CD14-positive monocyte (primary cell): ENCODE measurements at places on chromosomes 2 and 18.

DNA sequence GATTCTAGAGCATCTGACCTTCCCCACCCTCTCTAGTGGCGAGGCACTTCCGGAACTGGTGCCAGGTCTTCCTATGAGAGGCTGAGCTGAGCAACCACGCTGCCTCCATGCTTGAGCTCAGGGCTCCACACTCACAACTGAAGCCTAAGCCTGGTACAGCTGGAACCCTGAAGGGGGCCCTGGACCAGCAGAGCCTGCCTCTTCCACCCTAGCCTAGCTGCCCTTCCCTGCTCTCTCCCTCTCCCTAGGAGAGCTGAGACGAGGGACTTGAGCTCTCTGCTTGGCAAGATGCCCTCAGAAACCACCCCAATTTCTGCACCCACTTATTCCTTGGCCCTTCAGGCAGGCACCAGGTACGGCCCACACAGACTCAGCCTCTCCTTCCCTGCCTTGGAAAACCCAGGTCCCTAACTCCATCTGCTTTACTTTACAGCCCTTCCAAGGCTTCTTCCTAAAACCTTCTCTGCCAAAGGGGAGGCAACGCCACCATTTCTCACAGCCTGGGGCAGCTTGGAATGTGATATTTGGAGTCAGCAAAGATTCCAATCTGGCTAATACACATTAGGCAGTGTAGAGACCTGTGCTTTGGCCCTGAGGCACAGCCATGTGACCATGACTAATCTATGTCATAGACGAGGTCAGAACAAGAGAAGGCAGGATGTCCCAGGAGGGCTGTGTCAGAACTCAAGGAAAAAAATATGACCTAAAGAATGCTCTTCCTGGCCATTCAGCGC, 18.8 kb downstream of the COX7A2L start:
- no peak for DNase-seq

GRCh38 chr2:25044011-25044410, 2.1 kb downstream of the EFR3B start:
- no peak for DNase-seq

DNA sequence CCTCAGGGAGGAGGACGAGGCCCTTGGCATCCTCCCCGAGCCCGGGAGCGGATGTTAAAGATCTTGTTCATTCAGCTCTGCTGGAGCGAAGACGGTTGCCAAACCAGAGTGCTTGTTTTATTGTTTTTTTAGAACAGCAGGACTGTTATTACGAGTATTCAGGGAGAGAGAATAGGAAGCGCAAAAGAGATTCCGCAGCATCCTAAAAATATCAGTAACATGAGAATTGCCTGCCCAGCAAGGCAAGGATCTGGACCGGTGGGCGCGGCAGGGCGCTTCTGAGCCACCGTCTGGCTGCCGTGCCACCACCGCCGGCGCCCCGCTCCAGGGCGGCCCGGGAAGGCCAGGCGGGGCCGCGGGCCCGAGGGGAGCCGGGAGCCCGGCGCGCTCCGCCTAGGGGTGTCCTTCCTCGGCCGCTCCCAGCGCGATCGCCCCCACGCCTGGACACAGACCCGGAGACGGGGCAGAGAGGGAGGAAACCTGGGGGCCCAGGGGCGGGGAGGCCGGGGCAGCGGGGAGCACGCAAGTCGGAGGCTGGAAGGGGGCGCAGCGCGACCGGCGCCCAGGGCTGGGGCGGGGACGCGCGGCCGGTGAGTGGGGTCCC, 843 bp downstream of the CYS1 start:
- no peak for DNase-seq

- DNase-seq, result no peak
Measured at GRCh38 chr2:1339388-1340140, 73.7 kb upstream of the TPO start.

DNA sequence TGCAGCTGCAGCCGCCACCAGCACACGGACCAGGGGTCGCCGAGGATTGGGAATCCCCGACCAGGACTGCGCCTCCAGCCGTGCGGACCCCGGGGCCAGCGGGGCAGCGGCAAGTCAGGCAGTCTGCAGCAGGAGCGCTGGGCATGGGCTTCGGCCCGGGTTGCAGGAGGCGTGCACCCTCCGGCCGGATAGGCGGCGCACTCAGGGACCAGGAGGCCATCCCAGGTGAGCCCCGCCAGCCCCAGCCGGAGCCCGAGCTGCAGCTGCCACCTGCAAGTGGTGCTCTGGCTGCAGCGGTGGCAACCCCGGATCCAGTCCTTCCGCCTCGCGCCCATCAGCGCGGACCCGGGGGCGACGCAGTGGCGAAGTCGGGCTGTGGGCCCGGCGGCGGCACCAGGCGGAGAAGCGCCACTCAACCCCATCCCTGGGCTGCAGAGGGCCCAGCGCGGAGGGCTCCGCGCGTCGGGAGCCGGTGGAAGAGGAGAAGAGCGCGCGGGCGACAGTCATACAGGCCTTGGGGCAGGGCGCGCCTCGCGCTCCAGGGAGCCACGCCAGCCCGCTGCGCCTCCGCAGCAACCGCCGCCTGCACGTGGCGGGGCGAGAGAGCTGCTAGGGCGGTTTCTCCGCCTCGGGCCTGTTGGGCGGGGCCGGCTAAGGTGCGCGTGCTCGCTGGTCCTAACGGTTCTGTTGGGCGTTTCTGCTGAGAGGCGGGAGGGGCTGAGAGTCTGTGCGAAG, 73.8 kb downstream of the RPIA start:
- no peak for DNase-seq

GRCh38 chr2:138327967-138328366, 173.6 kb upstream of the SPOPL start:
- DNase-seq, result no peak

DNA sequence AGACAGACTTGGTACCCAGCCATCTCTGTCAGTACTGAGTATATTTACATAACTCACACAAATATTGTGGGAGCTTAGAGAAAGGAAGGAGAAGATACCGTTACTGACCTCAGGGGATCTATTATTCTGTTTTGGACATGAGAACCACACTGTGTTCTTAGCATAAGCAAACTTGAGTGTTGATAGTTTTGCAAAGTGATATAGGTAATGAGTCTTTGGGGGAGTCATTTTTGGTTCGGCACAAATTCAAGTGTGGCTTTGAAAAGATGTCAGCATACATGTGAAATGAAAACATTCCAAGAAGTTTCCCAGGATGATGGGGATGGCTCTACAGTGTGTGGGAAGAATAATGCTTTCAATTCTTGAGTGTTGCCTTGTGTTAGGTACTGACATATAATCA, 24.1 kb downstream of the SMARCAL1 start:
- no peak for DNase-seq

DNA sequence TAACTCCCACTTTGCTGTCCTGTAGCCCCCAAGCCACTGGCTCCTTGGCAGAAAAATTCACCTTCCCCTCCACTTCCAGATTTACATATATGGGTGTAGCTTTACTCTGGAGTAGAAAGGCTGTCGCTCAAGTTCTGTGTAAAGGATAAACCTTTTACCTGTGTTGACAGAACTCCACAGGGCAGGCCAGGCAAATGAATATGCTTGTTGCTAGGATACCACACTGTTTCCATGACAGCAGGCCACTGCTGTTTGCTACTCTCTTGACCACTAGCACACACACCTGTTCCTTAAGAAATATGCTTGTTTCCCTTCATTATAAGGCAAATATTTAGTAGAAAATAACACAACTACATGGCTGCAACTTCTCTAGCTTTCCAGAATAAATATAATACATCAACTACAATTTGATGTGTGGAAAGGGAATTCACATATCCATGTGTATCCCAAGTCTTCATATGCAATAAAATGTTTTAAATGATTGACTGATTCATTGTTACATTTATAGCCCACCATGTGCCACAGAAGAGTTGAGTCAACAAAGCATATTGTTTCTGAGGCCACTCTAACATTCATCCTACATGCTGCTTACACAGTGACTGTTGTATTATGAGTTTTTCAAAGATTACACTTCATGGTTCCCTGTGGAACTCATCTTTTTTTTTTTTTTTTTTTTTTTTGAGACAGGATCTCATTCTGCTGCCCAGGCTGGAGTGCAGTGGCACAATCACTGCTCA, 56.2 kb upstream of the ROCK1 start:
- DNase-seq, result no peak

DNA sequence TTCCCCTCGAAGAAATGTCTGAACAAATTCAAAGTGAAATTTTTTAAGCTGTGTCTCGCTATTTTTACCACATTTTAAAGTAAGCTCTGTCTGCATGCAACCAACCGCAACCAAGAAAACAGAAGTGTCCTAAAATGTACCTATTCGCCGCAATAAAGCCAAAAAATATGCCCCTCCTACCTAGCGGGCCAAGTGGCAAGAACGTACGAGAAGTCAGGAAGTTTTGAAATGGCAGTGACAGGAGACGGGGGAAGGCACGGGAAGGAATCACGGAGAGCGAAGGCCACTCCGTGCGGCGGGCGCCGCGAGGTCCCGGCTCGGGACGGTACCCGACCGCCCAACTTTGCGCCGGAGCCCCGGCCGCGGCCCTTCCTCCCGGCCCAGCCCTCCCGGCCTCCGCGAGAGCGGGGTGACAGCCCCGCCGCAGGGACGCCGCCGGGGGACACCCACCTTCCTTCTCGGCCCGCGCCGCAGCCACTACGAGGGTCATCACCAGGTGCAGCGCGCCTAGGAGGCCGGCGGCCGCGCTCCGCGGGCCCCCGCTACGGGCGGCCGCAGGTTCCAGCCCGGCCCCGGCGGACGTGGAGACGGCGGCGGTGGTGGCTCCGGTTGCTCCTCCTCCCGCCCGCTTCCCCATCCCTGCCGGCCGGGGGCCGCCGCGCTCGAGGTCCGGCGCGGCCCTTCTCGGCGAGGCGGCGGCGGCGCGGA, 568 bp downstream of the TMEM131 start:
- DNase-seq, result peak; percentile 65

DNA sequence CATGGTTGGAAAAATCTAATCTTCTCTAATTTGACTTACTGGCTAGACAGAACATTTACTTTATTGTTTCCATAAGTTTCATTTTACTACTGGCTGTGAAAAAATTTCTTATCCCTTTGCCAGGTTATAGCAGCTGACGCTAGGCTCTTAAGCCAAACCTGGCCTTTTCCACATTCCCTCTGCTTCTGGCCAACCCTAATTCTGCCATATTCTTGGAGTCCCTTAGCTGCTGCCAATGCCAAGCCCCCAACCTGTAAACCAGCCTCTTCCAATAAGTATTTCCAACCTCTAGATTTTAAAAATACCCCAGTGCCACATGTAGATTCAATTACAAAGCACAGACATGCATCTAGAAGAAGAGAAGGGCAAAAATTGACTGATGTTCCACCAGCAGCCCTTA, 452.3 kb upstream of the MEX3C start:
- DNase-seq, result no peak

- DNase-seq, result no peak
Measured at GRCh38 chr2:110903548-110903947, 171.2 kb downstream of the ACOXL start.

GRCh38 chr2:184611361-184612085, 13.2 kb downstream of the ZNF804A start:
- peak; percentile 25 for DNase-seq

- no peak for DNase-seq
Measured at GRCh38 chr18:54774981-54775665, 53.2 kb upstream of the RAB27B start.

DNA sequence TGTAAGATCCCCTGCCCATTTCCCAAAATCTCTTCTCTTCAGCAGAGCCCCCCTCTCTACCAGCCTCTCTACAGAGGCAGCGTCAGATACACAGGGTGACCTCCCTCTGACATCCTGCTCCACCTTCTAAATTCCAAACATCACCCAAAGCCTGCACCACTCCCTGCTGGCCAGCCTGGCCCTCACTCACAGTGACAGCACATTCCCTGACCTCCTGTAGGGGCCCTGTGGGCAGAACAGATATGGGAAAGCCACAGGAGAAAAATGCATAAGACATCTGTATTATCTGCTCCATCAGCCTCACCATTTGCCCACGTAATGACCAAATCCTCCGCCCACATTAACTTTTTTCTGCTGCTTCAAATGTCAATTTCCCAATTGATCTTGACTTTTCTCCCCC, 40.6 kb downstream of the TRABD2A start:
- no peak for DNase-seq

GRCh38 chr2:47299555-47299954, 103.4 kb upstream of the MSH2 start:
- peak; percentile 89 for DNase-seq

DNA sequence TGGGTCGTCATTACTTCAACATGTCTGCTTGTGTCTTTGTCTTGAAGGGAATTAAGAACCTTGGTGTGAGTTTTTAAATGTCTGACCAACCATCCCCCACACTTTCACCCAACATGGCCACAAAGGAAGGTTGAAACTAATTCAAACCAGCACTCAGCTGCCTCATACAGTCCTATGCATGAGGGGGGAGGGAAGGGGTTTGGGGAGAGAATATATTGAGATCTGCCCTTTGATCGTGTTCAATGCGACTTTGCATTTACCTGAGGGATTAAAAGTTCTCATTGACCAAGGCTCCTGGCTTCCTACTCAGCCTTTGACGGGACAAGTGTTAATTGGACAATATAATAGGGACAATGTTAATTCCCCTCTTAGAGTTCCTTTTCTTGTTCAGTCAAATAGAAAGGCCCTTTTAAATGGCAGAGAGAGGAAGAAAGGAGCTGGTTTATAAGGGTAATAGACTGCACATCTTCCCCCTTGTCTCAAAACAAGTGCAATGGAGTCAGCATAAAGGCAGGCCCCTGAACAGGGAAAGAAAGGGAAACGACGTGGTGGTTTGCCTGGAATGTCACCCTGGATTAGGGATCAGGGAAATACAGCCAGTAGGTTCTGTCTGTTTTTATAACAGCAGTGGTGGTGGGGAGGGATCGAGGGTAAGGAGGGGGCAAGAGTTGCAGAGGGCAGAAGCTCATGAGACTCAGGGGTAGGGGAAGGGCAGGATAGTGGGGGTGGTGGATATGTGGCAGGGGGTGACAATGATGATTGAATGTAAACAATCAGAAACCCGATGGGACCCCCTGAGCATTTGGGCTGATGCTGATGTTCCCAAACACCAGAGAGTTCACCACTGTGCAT, 198.7 kb downstream of the MYCN start:
- DNase-seq, result no peak

GRCh38 chr2:7665880-7666279, 748.7 kb downstream of the RNF144A start:
- DNase-seq, result no peak

DNA sequence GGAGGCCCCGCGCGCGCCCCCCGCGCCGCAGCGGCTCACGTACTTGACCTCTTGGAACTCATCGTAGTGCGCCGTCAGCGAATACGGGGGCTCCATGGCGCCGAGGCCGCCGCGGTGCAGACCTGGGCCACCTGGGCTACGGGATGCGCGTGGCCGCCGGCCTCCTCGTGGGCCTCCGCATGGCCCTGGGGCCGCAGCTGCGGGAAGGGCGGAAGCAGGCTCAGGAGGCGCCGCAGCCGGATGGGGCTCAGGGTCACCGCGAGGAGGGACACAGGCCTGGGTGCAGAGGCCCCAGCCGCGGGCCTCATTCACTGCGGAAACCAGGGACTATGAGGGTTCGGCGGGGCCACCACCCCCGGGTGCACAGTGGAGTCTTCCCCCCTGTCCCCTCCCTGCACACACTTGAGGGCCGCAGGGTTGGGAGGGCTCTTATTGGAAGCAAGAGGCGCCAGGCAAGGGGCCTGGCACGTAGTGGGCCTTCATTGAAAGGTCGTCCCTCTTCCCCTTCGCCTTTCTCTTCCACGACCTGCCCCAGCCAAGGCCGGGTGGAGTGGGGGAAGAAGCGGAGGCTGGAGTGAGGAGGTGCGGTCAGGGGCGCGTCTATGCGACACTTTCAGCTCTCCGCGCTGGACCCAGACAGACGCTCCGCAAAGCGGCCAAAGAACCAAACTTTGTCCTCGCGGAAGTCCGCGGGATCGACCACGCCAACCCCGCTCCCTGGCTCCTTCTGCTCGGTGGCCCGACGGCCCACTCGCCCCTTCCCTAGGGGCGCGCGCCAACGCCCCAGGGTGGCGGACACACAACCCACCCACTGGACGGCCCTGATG, 863 bp downstream of the ECEL1 start:
- DNase-seq, result no peak

- DNase-seq, result no peak
Measured at GRCh38 chr18:56873441-56874140, 222.4 kb downstream of the WDR7 start.
